ENCODE measurements at places on chromosomes 16 and 17. TPM values are rescaled to one million over a fixed set of nuclear protein-coding genes. Genes with fewer than 3 reads are reported as not detected.

Gene ZNHIT3
- 37.9 TPM for total RNA-seq

Gene PARN
- total RNA-seq, result 34.7 TPM

Gene ITGB4
- 362 TPM for total RNA-seq

Gene CES3
- 0.26 TPM for total RNA-seq

Gene KCNG4
- not detected for total RNA-seq

DNA sequence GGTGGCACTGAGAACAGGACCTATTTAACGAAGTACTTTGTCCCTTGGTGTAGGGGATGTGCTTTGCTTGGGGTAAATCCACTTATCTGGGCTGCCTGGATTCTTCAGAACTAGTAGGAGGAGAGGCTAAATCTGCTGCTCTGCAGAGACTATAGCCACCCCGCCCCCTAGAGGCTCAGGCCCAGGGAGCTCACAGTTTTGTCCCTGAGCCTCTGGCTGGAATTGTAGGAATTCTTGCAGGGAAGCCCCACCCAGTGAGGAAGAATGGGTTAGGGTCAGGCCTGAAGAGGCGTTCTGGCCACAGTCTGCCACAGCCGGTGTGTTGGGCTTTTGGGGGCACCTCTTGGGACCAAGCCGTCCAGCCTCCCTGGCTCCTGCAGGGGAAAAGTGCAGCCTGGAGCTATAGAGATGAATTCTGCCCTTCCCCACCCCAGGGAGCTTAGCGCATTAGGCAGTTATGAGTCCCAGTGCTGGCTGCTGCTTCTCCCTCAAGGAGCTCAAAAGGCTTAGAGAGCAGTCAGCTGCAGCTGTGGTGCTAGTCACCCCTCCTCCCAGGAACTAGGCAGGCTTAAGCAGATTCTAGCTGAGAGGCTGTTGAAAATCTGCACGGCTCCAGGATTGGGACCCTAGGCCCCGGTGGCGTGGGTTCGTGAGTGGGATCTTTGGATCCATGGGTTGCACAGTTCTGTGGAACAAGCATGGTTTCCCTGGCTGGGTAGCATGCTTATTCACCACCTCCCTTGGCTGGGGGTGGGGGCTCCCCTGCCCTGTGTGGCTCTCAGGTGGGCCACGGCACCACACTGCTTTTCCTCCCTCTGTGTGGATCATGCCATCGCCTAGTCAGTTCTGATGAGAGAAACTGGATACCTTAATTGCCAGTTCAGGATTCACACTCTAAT, 237.4 kb upstream of the TOM1L1 start:
- DNase-seq, result no peak

DNA sequence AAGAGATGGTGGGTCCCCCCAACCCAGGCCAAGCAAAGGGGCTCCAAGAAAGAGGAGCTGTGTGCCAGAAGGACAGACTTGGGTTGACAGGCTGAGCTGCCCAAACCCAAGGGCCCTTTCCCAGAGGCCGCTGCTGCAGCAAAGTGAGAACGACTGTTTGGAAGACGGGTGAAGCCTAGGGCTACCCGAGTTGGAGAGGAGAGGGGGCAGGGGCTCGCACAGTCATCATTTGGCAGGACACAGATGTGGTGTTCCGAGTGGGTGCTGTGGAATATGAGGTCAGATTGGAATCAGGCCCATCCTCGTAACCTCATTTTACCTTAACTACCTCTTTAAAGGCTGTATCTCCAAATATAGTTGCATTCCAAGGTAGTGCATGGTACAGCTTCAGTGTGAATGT, 5.3 kb upstream of the MFAP4 start:
- no peak for DNase-seq

DNA sequence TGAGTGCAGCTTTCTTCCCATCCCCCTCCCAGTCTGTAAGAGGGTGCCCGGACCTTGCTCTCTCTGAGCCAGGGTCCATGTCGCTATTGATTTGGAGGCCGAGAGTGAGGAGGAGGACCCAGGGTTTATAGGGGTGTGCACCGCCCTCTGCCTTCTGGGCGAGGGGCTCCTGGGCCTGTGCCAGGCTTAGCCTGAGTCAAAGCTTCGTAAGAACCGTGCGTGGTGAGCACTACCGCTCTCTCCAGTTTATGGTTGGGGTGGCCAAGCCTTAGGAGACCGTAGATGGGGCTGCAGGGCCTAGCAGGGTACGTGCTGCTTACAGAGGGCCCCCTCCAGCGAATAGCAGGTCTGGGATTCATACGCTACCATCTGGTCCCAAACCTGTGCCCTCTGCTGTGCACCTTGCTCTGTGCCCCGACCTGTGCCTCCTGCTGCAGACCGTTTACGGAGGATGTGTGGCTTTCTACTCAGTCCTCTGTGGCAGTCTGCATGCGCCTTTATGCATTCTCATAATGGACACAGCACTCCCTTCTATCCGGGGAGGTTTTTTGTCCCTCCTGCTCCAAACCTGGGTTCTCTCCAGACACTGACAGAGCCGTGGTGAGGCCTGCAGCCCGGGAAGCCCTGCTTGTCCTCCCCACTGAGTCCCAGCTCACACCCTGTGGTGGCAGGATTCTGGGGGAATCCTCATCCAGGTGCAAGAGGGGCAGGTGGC, 54.7 kb downstream of the PGS1 start:
- DNase-seq, result no peak

DNA sequence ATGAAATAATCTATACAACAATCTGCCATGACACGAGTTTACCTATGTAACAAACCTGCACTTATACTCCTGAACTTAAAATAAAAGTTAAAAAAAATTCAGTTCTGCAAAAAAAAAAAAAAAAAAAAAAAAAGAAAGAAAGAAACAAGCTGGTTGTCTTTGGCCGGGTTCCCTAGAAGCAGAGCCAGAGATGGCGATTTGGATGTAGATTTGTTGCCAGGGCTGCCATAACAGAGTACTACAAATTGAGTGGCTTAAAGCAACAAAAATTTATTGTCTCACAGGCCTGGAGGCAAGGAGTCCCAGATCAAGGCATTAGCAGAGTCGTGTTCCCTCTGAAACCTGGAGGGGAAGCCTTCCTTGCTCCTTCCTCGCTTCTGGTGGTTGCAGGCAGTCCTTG, 20.4 kb downstream of the SYT17 start:
- DNase-seq, result no peak

DNA sequence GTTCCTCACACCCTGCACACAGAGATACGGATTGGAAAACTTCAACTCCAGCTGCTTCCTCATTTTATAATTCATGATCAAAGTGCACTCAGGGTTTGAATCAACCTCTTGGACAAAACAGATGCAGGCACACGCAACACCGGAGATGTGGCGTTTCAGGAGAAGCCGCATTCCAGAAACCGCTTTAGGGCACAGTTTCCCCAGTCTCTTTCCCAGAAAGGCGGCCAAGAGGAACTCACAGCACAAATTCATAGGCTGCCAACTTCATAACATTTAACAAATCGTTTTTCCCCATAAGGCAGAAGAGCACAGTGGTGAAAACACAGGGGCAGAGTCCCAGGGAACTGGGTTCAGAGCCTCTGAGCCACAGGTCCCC, 8.4 kb downstream of the MTHFSD start:
- DNase-seq, result no peak

GRCh38 chr17:42210046-42210445, 15.8 kb upstream of the GHDC start:
- DNase-seq, result no peak

GRCh38 chr17:45719335-45720071, 64.6 kb upstream of the CRHR1 start:
- peak; percentile 97 for DNase-seq

- no peak for DNase-seq
These were observed 120.0 kb upstream of the FOXF1 start for GRCh38 chr16:86390335-86390734.

DNA sequence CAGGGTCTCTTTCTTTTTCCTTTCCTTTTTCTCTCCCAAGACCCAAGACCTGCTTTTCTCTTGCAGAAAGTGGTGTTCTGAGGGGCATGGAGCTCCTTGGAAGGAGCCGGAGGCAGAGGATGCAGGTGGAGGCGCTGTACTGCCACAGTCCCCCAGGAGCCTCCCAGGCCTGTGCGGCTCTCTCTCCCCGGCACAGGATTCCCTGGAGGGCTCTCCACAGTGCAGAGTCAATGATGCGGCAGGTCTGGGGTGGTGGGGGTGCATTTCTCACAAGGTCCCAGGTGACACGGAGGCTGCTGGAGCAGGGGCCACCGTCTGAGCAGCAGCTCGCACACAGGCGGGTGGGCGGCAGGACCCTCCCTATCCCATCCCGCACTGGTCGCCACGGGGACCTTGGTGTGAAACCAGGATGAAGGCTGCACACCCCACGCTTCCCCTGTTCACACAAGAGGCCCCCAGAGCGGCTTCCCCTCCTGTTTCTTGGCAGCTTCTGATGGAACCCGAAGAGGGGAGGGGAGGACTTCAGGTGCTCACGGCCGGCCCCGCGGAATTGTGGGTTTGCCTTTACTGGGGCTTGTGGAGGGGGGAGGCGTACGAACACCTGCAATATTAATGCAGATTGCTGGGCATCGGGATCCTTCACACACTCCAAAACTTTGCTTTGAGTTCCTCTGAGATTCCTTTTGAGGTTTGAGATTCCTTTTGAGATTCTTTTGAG, 186.9 kb downstream of the ENGASE start:
- DNase-seq, result no peak

DNA sequence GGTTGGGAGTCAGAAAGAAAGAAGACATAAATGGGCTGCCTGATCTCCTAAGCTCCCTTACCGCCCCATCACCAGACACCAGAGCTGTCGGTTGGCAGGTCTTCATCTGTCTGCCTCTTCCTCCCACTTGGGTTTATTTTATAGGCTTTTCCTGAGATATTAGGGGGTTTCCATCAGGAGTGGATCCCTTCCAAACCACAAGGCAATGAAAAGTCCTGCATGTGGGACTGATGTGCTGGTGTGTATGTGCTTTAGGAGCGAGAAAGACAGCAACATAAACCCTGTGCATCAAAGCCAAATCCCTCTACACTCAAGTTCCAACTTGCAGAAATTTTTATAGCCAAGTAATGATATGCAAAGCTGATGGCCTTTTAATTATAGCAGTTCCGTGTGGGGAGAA, 389.5 kb downstream of the SLC39A11 start:
- DNase-seq, result peak; percentile 53

GRCh38 chr16:81657224-81657623, 121.9 kb upstream of the PLCG2 start:
- no peak for DNase-seq

DNA sequence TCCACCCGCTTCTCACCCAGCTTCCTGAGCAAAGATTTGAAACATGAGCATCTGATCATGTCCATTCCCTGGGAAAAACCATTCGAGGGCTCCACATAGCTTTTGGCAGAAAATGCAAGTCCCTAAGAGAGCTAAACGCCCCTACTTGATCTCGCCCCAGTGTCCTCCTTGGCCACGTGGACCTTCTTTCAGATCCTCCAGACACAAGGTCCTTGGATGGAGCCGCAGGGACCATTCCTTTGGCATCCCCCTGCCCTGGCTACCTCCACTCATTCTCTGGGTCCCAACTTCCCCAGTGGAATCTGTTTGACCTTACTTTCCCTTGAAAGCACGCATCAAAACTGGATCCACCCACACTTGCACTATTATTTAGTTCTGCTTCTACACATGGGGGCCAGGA, 146.5 kb downstream of the SDK2 start:
- DNase-seq, result no peak

GRCh38 chr16:84141143-84141670, 3.8 kb downstream of the HSDL1 start:
- DNase-seq, result no peak

DNA sequence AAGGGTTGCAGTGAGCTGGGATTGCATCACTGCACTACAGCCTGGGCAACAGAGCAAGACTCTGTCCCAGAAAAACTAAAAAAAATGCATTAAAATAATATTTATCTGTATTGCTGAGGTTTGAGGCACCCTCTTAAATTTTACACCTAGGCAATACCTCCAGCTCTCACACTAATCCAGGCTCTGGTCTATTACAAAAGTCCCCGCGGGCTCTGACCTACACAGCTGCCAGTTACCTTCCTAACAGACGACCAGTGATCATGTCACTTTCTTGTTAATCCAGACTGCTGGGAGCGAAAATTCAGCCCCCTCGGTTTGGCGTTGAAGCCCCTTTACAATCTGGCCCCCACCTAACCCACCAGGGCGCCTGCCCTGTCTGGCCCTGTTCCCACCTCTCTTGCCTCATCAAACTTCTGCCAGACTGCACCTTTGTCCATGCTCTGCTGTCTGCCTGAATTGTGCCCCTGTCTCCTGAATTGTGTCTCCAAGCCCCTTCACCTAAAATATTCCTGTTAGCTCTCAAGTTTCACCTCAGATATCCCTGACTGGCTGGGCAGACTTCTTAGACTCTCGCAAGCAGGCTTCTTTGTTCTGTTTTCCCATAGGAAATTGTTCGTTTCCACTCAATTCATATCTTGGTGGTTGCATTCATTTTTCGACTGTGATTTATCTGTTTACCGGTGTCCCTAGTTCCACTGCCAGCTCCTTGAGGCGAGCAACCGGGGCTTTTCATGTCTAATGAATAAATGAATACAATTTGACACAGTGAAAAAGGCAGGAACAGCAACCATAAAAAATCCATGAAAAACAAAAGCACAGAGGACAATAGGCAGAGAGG, 65.9 kb downstream of the PITPNC1 start:
- DNase-seq, result no peak
